HCEC 1CT (cell line): ENCODE measurements at places on chromosomes 4 and X.

GRCh38 chr4:138243369-138243768, 1.2 kb upstream of the SLC7A11 start:
- no peak for DNase-seq

GRCh38 chr4:153733751-153734448, 25.9 kb downstream of the RNF175 start:
- DNase-seq: no peak

DNA sequence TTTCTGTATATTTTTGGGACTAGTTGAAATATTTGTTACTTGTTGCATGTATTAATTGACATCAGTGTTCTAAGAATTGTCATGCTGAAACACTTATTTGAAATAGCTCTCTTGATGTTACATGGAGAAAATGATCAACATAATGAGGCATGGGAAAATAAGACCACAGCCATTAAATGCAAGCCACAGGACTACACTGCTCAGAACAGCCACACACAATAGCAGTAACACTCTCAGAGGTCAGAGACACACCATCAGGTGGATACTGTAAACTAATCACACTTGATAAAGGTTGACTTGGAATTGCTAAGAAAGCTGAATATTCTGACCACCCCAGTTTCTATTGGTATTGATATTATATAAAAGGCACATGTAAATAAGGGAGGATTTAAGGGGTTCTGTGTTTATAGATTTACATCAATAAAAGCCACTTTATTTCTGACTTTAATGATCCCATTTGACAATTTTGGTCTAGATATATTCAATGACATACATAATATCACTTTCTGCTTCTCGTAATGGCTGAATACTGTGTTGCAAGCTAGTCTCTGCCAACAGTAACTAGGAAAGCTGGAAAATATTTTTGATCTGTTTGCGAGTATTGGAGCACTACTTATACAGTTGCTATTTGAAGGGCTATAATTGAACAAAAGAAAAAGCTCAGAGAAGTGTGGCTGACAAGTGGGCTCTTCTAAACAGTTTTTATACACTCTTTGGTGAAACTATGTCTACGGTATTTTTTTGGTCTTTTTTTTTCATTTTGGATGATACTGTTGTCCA, 876.5 kb upstream of the INTU start:
- no peak for DNase-seq

- DNase-seq: peak; percentile 2
Measured at GRCh38 chr4:169723207-169723965, 34.4 kb downstream of the HPF1 start.

DNA sequence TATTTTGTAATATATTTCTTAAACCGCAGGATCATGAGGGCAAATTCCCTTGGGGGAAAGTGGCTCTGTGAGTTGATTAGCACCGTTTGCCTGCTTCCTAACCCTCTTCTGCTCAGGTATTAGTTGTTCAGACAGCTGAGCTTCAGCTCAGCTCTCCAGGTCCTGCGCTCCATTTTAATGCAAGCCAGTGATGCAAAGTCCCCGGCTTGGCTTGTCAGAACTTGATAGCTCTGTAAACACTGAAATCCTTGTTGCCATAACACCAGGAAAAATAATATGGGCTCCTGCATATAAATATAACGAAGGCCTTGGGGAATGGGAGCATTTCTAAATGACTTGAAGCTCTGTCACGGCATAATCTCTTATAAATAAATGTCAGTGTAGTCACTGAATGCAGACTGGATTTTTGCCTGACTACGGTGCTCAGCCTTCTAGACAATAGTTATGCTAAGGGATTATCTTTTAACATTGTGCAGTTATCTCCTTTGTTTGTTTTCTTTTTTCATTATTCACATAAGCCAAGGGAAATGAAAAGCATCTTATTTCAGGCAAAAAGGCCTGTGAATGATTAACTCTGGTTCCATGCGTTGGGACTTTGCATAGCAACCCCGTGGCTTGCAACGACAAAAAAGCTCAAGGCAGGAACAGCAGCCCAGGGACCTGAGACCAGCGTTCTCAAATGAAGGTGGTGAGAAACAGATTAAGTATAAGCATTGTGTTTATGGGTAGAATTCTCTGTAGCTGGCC, 253.2 kb downstream of the SPRY1 start:
- peak; percentile 12 for DNase-seq

GRCh38 chrX:776529-777230, 146.1 kb downstream of the SHOX start:
- no peak for DNase-seq

DNA sequence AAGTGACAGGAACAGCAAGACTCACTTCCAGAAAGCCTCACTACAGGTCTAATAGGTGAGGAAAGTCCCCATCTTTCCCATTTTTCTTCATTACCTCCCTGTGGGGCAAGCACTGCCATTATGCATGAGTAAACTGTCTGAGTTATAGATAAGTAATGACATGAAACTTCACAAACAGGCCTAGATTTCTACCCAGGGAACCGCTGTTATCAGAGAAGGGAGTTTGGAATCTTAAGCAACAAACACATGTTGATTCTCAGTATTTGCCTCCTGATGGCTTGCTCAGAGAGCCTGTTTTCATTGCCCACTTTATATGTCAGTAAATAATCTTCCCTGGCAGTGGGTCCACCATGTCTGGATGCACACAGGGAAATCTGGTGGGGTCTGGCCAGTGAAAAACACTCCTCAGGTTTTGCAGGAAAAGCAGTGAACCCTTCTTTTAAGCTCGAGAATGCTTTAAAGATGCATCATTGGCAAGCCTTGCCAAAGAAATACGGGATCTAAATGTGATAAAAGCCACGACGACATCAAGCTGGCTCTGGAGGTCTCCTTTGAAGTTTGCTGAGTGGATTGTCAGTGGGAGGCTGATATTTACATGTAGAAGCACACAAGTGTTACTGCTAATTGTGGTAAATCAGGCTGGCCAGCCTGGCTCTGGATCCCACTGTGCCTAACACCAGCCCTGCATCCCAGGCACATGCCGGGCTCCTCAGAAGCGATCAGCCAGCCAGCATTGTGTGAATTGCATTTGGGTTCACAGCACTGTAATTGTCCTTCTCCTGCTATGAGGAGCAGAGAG, 25.2 kb downstream of the PDGFRA start:
- DNase-seq: no peak

- no peak for DNase-seq
Measured at GRCh38 chr4:101992446-101992845, 201.9 kb downstream of the BANK1 start.

- no peak for DNase-seq
Measured at GRCh38 chr4:8728536-8729407, 136.2 kb downstream of the CPZ start.

DNA sequence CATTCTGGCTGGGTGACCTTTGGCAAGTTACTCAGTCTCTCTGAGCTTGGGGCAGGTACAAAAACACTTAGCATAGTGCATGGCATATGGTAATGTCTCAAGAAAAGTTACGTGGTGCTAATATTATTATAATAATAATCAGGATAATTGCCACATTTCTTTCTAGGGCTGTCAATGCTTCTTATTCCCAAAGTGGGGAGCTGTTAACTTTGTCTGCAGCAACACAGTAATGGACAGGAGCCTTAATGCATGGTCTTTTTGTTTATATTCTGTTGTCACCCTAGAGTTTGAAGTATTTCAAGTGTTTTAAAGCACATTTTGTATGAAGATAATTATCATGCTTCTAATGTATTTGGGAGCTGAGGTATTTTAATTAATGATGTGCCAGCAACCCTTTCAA, 121.8 kb downstream of the FHIP1A start:
- no peak for DNase-seq

DNA sequence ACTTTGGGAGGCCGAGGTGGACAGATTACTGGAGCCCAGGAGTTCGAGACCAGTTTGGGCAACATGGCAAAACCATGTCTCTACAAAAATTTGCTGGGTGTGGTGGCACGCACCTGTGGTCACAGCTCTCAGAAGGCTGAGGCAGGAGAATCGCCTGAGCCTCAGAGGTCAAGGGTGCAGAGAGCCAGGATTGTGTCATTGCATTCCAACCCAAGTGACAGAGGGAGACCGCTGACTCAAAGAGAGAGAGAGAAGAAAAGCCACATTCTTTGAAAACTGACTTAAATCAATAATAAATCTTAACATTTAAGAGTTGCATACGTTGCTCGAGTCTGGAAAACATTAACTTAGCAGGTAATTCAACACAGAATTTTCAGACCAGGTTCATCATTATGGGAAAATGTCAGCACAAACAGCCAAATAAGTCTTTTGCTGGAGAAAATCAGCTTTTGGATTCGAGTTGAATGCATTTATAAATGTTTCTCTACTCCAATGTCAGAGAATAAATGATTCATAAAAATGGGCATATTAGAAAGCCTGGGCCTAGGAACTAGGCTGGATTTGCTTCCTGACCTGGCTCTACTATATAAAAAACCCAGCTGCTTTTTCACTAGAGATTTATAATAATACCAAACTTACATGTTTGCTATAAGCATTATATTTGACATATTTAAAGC, 68.3 kb upstream of the RBPJ start:
- no peak for DNase-seq

DNA sequence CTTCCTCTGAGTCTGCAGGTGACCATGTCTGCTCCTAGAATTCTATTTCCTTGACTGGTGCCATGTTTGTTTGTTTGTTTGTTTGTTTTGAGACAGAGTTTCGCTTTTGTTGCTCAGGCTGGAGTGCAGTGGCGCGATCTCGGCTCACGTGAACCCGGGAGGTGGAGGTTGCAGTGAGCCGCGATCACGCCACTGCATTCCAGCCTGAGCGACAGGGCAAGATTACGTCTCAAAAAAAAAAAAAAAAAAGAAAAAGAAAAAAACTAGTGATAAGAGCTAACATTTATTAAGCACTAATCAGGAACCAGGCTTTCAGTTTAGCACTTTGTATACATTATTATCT, 7.2 kb downstream of the SAT1 start:
- DNase-seq: no peak

GRCh38 chr4:56450342-56450741, 14.3 kb downstream of the PAICS start:
- DNase-seq: no peak
